ENCODE measurements at places on chromosomes 11 and 22. TPM values are rescaled to one million over a fixed set of nuclear protein-coding genes. Genes with fewer than 3 reads are reported as not detected.

DNA sequence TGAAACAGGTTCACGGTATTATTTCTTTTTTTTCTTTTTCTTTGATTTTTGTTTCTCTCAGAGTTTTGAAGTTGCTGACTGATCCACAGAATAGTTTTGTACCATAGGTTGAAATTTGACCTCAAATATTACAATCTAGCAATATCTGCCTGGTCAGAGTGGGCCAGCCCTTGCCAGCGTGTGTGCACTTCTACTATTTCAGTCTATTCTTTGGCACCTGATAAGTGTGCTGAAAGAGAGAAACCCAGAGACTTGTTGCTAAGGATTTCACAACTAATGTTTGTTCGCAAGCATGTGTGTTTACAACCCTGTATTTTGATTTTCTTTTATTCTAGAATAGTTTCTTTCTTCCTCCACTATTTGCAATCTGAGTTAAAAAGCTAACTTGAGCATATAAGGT, 1125.2 kb upstream of the CNTN5 start:
- no peak for DNase-seq

DNA sequence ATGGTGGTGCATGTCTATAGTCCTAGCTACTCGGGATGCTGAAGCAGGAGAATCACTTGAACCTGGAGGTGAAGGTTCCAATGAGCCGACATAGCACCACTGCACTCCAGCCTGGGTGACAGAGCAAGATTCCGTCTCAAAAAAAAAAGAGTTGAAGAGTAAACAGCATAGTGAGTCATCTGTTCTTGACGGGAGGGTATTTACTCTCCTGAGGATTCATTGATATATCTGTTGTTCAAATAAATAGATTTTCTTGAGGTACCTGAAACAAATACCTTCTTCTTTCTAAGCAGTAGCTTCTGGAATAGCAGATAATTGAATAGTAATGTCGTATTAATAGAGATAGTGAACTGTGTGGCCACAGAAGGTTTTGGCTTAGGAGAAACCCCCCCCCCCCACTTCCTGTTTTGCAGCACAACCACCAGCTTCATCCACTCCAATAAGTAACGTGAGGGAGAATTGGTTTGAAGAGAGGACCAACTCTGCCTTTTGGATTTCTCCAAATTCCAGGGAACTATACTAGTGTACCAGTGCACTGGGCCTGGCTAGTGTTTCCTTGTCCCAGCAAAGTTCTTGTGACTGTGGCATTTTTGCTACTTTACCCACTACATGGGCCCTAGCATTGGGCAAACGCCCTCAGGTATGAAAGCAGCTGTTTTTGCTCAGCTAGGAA, 90.0 kb downstream of the PRMT3 start:
- no peak for DNase-seq

DNA sequence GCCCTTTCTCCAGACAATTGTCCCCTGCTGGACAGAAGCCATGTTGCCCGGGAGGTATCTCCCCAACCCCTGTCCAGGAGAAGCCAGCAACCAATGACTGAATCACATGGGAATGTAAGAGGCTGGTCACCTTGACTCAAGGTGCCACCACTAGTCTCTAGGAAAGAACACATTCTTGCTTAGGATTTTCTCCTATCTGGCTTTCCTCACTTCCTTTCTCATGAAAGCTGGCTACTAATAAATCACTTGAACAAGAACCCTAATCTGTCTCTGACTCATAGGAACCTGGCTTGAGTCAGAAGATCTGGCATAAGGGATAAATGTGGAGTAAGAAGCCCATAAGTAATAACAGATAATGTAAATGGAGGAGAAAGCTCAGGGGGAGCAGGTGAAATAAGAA, 101.4 kb upstream of the C11orf87 start:
- DNase-seq, result peak; percentile 82

GRCh38 chr11:58616594-58616993, 5.9 kb upstream of the CNTF start:
- DNase-seq, result peak; percentile 72

DNA sequence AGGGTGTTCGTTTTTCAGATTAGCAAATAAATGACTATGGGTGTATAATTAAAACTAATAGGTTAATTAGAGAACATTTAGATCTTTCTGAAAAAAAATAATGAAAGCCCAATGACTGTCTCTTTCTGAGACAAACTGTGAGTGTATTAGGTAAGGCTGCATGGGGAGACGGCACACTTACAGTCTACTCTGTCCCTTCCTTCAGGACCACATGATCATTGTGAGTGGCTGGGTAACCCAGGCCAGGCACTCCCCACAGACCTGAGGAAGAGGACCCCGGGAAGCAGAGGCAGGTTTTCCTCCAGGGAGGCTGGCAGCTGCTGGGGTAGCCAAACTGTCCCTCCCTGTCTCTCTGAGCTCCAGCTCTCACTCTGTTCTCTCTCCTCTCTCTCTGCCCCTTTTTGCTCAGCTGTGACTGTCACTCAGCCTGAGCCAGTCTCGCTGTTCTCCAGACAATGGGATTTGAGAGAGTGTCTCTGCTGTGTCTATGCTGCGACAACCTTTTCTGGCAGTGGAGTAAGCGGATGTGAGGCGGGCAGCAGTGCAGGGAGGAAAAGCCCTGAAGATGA, 83.1 kb upstream of the NCAM1 start:
- DNase-seq, result no peak

DNA sequence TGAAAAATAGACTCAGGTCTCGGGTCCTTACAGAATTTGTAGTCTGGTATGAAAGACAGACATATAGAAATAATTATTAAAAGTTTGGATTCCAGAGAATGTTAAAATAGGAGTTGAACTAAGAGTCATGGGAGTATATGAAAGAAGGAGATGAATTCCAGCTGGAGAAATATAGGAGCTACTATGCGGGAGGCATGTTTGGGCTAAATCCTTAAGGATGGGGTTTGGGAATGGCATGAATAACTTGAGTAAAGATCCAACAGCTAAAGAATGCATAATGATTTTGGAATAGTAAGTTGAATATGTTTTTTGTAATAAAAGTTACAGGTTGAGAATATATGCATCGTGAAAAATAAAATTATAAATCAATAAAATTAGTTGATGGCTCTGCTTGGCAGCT, 129.4 kb upstream of the SLC5A12 start:
- DNase-seq, result no peak

DNA sequence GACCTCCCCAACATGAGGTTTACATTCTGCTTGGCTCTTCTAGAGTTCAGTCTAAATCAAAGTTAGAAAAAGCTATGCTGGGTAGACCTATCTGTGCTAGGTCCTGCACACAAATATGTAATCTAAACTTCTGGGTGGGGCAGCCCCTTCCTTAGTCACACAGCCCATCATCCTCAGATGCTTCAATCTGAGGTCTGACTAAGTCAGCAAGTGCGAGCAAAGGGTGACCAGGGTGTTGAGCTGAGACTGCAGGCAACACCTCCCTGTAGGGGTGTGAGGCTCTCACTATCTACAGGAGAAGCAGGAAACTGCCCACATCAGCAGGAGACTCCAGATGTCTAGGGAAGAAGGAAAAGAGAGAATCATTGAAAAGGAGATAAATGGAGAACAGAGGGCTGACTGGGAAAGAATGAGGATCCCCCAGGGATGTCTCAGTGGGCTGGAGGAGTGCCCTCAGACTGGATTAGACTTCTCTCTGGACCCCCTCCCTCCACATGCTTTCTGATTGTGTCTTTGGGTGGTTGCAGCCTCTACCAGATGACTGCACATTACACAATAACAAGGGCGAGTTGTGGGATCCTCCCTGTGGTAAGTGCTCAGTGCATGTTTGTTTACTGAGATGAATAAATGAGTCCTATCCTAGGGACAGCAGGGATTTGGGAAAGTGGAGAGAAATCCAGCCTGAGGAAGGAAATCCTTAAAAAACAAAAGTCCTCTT, 266.2 kb upstream of the PLET1 start:
- DNase-seq, result peak; percentile 57

Gene JRKL
- total RNA-seq, result 5.9 TPM

Gene RTN4R
- 10.9 TPM for total RNA-seq

Measured in A172 (cell line).